Stimulated activated CD4-positive, alpha-beta T cell treated with anti-CD3 and anti-CD28 coated beads, Interleukin-1b, Interleukin-23, amount 100 ng/mL, for 48 hours (primary cell): ENCODE measurements at places on chromosomes 6 and 20.

GRCh38 chr6:13094781-13095425, 233.4 kb downstream of the TBC1D7 start:
- DNase-seq: no peak

GRCh38 chr6:112205427-112206109, 48.8 kb downstream of the LAMA4 start:
- no peak for DNase-seq

GRCh38 chr20:57680934-57681914, 28.6 kb downstream of the PMEPA1 start:
- DNase-seq: no peak

- no peak for DNase-seq
Measured at GRCh38 chr6:22801831-22802230, 232.5 kb downstream of the HDGFL1 start.

DNA sequence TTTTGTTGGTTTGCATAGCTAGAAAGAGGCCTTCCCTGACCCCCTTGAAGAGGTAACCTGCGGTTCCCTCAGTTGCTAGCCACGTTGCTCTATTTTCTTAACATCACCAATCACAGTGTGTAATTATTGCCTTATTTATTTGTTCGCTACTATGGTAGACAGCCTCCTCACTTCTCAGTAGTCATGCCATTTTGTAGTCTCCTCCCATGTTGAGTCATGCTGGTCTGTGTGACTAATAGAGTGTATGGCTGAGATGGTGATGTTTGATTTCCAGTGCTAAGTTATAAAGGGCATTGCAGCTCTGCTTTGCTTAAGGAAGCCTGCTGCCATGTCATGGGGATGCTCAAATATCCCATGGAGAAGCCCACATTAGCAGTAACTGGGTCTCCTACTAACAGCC, 236.6 kb upstream of the CHD6 start:
- no peak for DNase-seq

- peak; percentile 14 for DNase-seq
Measured at GRCh38 chr20:54078296-54078984, 8.0 kb upstream of the BCAS1 start.

GRCh38 chr6:45388328-45388727, 10.6 kb upstream of the SUPT3H start:
- DNase-seq: no peak

DNA sequence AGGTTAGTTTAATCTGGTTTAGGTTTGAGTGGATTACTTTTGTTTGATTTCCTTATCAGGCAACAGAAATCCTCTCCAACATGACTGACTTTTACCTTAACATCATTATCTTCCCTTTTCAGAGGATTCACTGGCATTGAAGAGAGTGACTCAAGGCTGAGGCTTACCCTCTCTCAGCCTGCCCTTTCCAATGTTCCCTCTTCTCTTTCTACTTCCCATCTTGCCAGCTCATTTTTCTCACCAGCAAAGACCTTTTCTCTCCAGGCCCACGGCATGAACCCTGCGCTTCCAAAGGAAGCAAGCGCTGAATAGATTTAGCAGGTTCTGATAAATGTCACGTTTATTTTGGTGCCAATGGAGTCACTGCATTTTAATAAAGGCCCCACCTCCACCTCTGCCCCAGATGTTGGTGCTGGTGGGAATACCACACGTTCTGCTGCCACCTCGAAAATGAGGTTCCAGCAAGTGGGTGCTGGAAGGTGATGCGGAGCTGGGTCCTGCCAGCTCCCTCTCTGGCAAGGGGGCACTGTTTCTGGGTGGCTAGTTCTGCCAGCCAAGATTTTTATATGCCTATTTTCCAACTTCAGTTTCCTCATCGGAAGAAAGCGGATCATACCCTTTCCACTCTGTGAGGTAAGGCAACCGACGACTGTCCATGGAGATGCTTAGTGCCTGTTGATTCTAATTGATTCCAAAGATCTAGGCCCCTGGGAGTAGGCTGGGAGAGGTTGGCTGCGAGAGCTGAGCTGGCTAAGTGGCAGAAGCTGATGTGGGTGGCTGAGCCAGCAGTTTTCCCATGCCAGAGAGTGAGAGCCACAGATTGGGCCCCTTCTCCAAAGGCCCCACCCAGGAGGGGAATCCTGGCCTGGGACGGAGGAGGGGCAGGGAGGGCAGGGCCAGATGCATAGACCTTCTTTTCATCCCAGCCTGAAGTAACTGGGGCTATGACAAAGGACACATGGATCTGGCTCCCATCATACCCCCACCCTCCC, 87.7 kb upstream of the MAFB start:
- DNase-seq: no peak

GRCh38 chr6:142013875-142014495, 118.7 kb upstream of the GJE1 start:
- no peak for DNase-seq

GRCh38 chr6:151236668-151237401, 2.9 kb upstream of the AKAP12 start:
- no peak for DNase-seq

DNA sequence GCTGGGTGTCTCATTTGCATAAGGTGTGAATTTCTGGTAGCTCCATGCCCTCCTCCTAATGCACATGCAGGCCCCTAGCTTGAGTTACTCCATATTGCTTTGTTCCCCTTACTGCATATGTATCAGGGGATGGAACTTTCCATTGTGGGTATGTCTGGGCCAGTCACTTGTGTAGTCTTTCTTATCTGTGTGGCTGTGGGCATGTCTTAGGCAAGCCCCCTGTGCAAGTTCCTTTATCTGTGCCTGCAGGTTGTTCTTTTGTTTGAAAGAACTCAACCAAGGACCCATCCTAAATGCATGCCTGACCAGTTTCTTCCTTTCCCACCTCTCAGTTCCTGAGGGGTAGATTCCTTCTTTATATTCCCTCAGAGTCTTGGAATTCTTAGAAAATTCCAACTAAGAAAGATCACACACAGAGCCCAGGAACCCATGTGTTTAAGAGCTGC, 23.6 kb downstream of the MBOAT1 start:
- no peak for DNase-seq

GRCh38 chr6:114446342-114446741, 103.5 kb upstream of the HS3ST5 start:
- DNase-seq: no peak

GRCh38 chr20:63176034-63176426, 39.9 kb downstream of the YTHDF1 start:
- DNase-seq: no peak

DNA sequence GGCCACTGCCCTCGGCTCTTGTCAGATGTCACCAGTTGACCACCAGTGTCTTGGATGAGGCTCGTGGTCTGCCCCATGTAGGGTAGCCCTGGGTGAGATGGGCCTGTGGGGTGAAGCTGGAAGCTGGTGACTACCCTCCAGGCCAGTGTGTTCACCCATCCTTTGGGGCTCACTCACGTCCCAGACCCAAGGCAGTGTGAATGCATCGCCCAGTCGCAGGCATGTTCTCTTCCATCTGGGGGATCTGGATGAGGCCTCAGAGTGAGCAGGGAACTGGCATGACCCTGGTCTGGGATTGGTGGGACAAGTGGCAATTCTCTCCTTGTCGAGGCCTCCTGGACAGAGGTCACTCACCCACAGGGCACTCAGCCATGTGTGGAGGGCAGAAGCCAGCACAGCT, 120.1 kb upstream of the PHACTR3 start:
- DNase-seq: no peak

DNA sequence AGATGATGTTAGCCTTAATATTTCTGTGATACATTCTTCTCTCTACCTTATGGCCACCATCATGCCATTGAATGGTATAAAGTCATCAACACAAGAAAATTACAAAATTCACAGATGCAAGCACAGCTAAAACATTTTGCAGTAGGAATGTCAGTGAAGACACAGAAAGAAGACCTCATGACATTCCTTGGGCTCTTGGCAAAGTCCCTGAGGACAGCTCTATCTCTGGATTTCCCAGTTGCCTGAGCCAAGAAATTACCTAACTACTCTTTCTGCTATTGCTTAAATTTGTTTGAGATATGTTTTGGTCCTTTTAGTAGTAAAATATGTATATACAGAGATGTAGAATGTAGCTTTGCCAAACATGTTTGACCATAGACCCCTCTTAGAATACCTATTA, 201.0 kb upstream of the STXBP5 start:
- DNase-seq: no peak

DNA sequence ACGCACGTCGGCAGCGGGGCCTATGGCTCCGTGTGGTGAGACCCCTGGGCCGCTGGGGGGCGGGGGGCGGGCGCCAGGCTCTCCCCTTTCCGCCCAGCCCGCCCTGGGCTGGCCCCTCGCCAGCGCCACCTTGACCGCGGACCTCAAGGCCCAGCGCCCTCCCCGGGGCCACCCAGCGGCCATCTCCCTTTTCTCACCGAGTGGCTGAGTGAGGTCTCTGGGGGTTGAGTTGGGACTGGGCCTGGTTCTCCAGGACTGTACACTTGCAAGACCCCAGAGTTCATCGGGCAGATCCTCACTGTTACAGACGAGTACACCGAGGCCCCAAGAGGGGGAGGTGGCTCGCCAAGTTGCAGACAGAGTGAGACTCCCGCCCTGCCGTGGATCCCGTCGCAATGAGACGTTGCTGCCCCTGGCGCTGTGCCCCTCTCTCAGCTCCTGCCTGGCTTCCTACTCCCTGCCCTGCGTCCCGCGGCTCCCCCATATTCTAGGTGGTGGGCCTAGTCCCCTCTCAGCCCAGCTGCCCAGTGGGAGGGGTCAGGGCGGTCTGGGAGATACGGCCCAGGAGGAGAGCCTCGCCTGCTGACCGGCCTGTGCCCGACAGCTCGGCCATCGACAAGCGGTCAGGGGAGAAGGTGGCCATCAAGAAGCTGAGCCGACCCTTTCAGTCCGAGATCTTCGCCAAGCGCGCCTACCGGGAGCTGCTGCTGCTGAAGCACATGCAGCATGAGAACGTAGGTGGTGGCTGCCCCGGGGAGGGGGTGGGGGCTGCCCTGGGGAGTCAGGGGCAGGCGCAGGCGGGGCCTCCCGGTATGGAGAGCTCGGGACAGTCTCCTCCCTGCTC, 576 bp downstream of the MAPK13 start:
- peak; percentile 76 for DNase-seq

DNA sequence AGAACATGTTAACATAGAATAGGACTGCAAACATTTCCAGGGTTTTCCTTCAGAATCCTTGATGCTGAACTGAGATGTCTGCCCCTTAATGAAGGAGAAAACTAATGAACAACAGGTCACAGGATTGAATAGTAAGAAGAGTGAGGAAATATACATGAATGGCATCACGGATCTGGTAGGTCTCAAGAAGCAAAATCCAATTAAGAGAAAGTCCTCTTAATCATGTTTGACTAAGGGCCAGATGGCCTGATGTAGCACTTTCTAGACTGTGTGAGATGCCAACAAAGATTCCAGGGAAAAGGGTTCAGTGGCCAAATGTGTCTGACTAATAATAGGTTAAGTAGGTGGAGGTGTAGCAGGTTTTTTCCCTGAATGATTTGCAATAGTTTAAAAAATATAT, 13.7 kb upstream of the SHPRH start:
- DNase-seq: no peak

DNA sequence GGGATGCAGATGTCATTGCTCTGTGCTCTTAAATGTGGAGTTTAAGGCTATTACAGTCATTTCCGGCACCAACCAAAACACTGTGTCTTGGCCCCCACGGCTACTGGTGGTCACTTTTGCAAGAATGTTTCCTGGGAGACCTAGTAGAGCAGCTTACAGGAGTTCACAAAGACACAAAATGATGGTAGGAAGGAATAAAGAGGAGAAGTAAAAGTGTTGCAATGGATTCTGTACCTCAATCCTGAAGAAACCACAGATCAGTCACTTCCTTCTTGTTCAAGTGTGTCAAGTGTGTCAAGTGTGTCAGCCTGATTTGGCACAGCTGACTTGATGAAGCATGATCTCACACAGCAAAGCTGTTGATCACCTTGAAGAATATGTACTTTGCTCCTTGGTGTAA, 344.0 kb downstream of the PLCB1 start:
- no peak for DNase-seq

- DNase-seq: peak; percentile 9
Measured at GRCh38 chr6:22102671-22103070, 194.2 kb downstream of the PRL start.

GRCh38 chr6:144219056-144219685, 66.0 kb upstream of the UTRN start:
- no peak for DNase-seq

- no peak for DNase-seq
Measured at GRCh38 chr6:85261271-85261670, 188.6 kb upstream of the NT5E start.

DNA sequence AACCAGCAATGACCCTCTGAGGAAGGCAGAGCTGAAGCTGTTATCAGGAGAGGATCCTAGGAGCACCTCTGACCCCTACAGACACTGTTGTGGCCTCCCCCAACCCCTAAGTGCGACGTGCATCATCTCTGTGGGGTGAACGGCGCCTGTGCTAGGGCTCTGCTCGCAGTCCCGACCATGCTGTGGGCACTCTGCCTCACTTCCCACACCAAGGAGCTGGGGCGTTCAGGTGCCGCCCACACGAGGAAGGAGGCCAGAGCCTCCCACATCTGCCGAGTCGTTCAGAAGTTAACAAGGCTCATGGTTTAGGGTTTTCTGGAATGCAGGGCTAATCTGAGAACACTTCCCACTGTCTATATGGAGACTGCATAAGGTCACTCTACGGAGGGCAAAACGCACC, 62.1 kb downstream of the GINS1 start:
- DNase-seq: no peak
